ENCODE measurements at places on chromosomes 3 and 15.

DNA sequence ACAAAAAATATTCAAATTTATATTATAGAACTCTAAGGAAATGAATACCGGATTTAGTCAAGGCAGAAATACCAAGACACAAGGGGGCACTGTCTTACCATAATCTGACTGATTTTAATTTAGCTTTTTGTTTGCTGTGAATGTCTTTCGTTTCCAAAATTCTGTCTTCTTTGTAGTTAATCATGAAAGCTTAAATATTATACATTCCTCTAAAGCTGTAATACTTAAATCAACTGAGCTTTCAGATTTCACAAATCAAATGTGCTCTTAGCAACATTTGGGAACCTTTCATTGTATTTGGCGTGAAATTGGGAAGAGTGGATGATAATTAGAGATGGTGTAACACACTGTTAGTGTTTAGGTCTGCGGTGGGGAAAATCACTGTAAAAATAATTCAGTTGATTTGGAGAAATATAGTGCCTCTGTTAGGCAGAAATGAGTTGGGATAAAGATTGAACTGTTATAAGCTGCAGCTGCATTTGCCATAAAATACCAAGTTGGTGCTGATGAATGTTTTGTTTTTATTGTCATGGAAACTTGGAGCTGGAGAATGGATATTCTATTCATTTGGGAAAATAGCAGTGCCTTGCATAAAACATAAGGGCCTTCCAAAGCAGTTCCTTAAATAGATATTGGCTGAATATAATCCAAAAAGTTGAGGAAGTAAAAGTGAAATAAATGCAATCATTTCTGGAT lies 228.2 kb downstream of the TCF12 start:
- peak; percentile 13 for DNase-seq

DNA sequence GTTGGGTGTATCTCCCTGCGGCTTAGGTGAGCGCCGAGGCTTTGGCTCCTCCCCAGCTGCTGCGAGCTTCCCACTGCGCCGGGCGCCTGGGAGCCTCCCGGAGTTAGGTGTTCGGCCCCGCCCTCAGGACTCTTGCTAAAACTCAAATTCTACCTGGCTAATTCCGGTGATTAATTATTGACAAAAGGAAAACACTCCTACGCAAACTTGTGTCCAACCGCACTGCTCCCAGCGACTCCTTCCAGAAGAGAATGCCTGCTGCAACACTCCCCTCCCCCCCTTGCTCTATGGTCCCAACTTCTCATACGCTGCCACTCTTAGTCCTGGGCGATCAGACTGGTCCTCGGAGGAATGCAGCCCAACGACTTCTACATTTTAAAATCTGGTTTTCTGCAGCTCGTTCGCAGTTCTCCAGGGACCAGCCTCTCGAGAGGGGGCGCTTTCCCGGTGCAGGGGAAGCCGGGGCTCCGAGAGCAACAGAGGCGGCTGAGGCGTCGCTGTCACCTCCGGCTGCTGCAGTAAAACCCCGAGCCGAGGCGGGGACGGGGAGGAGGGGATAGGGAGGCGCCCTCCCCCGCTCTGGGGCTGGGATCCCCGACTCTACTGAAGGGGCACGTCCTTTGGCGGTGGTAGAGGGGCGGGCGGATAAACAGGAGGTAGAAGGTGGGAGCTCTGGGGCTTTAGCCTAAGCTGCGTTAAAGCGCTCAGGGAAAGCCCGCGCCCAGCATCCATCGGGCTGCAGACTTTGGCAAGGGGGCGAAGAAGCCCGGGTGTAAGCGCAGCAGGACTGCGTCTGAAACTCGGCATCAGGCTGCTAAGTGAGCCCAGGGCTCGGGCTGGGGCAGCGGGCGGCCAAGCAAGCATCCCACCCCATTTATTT lies at the start of gene SPTSSB:
TSS of gene SPTSSB (minus strand) at position 77 of the 880 bp plus-strand sequence. CDS start 25,194 bp downstream, outside the sequence.
- DNase-seq = peak; percentile 48

DNA sequence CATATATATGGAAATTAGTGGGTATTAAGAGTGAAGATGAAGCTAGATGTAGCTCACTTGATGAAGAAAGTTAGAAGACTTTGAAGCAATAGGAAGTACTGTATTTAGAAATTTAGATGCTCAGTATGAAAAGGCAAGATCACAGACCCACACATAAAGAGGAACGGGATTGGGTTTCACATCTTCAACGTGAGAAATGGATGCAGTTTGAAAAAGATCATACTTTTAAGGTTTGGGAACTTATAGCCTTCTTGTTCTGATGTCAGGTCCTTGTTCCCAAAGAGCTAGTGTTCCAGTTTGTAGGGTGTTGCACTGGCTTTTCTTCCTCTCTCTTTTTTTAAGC lies 16.7 kb downstream of the AP3S2 start:
- no peak for DNase-seq

GRCh38 chr3:37544869-37545352 lies 316.8 kb upstream of the CTDSPL start:
- DNase-seq = no peak

- DNase-seq = no peak
Measured at GRCh38 chr3:126389794-126390146, 4.9 kb upstream of the CFAP100 start.

- no peak for DNase-seq
Measured at GRCh38 chr15:57259568-57260040, 116.7 kb upstream of the CGNL1 start.

- no peak for DNase-seq
Measured at GRCh38 chr3:55486101-55486856, 827 bp downstream of the WNT5A start.

- peak; percentile 74 for DNase-seq
Measured at GRCh38 chr3:24494618-24495325, at the start of gene THRB. TSS of gene THRB (minus strand) at chr3:24494850.

- DNase-seq = no peak
Measured at GRCh38 chr3:53129344-53129743, 891 bp downstream of the RFT1 start.

- no peak for DNase-seq
Measured at GRCh38 chr3:134359121-134360010, 14.9 kb downstream of the AMOTL2 start.

GRCh38 chr3:45553469-45553974 lies 41.0 kb upstream of the LIMD1 start:
- peak; percentile 42 for DNase-seq

DNA sequence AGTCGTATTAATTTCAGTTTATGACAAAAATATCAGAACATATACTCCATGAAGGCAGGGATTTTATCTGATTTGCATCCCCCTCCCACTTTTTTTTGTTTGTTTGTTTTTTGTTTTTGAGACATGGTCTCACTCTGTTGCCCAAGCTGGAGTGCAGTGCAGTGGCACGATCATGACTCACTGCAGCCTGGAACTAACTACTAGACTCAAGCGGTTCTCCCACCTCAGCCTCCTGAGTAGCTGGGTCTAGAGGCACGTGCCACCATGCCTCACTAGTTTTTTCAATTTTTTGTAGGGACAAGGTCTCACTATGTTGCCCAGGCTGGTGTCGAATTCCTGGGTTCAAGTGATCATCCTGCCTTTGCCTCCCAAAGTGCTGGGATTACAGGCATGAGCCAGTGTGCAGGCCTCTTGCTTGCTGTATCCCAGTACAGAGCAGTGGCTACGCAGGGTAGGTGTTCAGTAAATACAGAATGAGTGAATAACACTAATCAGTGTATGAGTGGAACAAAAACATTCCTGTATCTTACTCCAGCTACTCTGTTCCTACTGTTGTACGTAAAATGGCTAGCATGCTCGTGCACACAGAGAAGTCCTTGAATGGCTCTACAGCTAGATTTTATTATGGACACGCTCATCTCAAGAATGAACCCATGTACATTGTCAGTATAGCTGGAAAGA lies 272.4 kb downstream of the FOXP1 start:
- no peak for DNase-seq

- no peak for DNase-seq
Measured at GRCh38 chr3:43320288-43320687, 33.9 kb downstream of the SNRK start.

GRCh38 chr3:79354179-79354688 lies 413.6 kb downstream of the ROBO1 start:
- DNase-seq = no peak

- no peak for DNase-seq
Measured at GRCh38 chr15:59189241-59189640, 17.4 kb upstream of the LDHAL6B start.

- DNase-seq = no peak
Measured at GRCh38 chr15:37002041-37002672, 98.2 kb downstream of the MEIS2 start.

DNA sequence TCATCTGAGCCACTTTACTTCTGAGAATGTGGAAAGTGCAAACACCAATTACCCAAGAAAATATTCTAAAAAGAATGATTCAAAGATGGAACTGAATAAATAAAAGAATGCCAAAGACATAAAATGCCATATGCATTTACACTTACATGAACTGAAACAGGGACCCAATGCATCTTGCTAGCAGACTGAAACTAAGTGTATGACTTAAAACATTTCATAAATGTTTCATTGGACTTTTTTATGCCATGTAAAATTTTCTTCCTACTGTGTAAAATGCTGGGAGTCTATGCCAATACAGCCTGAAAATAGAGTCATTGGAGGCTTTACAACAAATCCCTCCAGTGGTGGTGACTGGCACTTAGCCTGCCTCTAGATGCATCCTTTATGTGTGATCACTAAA lies 735.1 kb upstream of the CCDC54 start:
- no peak for DNase-seq

GRCh38 chr3:49804141-49805041 lies 1.3 kb downstream of the INKA1 start:
- DNase-seq = no peak

- no peak for DNase-seq
Measured at GRCh38 chr15:48010316-48010715, 110.5 kb upstream of the SLC24A5 start.

GRCh38 chr15:27742751-27743477 lies 356.2 kb downstream of the OCA2 start:
- DNase-seq = no peak

- peak; percentile 20 for DNase-seq
Measured at GRCh38 chr3:68876112-68876713, 56.1 kb downstream of the TAFA4 start.

GRCh38 chr3:106339551-106339950 lies 470.7 kb upstream of the CBLB start:
- DNase-seq = no peak

- no peak for DNase-seq
Measured at GRCh38 chr3:140765246-140765645, 87.4 kb downstream of the TRIM42 start.

- DNase-seq = no peak
Measured at GRCh38 chr3:89847955-89848354, 740.5 kb downstream of the EPHA3 start.

GRCh38 chr3:8629151-8630021 lies 15.2 kb downstream of the SSUH2 start:
- DNase-seq = no peak

DNA sequence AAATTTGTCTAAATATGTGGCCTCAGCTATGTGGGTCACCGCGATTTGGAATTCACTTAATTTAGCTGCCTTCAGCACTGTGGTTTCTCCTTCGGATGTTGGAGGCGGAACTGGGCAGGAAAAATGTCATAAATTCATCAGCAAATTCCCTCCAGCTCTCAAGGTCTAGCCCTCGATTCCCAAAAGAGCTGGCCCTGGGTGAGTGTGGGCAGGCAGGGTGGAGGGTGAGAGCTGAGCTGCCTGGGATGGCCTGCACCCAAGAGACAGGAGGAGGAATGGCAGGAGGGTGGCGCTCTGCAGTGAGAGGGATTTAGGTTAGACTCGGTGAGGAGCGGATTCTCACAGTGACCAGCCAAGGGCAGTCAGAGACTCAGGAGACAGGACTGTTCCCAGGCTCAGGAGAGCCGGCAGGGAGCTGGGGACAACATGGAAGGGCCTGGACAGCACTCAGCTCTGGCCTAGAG lies 57.1 kb downstream of the FEM1B start:
- DNase-seq = no peak

DNA sequence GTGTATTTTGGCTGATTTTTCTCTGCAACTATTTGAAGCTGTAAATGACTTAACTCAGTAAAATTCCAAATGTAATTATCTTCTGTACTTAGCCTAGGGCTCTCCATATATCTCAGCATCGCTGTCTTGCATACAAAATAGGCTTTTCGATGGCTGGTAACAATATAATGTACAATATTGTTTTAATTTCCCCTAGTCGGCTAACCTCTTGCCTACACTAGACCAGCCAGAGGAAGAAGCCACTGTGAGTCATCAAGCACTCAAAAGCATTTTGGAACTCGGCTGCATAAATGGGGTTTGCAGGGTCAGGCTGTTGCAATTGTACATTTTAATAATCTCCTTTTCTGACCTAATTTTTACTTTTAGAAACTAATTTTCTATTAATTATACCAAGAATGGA lies 583.8 kb downstream of the FOXP1 start:
- no peak for DNase-seq

GRCh38 chr3:69328103-69328962 lies 57.6 kb downstream of the FRMD4B start:
- DNase-seq = no peak

All from GM13977 (cell line).